ENCODE measurements at places on chromosomes 6 and 20. TPM values are rescaled to one million over a fixed set of nuclear protein-coding genes. Genes with fewer than 3 reads are reported as not detected.
A peak's percentile ranks its signal among the peaks of the same experiment; 100 is the strongest.

The ME1 gene
- not detected for total RNA-seq

GRCh38 chr20:62742979-62743776 is 34.5 kb downstream of the NTSR1 start:
- peaks cover 10% of the 10 kb centered on the region for H3K27me3 ChIP-seq
- peak overlapping the region; percentile 85 for H3K27ac ChIP-seq
- no peak overlapping the region for H3K4me3 ChIP-seq
- no peaks in the 10 kb centered on the region for H3K36me3 ChIP-seq
- DNase-seq = no peak

The RCAN2 gene
- 0.57 TPM for total RNA-seq

The CPNE5 gene
- total RNA-seq = 0.47 TPM

The ERVFRD-1 gene
- not detected for total RNA-seq

DNA sequence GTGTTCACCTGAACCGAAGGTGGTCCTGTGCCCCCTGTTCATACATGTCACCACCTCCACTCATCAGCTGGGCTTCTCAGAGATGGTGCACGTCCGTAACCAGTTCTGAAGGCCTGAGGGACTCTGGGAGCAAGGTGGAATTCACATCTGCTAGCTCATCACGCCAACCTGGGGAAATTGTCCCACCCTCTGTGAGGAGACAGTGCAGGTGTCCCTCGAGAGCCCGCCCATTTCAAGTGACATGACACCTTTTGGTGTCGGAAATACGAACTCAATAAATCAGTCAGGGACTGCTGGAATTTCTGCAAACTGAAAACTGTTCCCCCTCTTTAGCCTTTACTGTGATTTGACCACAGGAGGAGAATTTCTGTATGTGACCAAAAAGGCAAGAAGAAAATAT is 99.4 kb downstream of the SYNDIG1 start:
- no peak overlapping the region for H3K4me3 ChIP-seq
- DNase-seq = no peak
- no peaks in the 10 kb centered on the region for H3K36me3 ChIP-seq
- no peaks in the 10 kb centered on the region for H3K27me3 ChIP-seq
- no peak overlapping the region for H3K27ac ChIP-seq

GRCh38 chr6:144602523-144603180 is 317.5 kb downstream of the UTRN start:
- peak overlapping the region; percentile 63 for H3K27ac ChIP-seq
- no peak overlapping the region for H3K4me3 ChIP-seq
- peak; percentile 44 for DNase-seq
- no peaks in the 10 kb centered on the region for H3K27me3 ChIP-seq
- H3K4me1 ChIP-seq = peaks cover 47% of the 10 kb centered on the region

GRCh38 chr6:164502833-164503232 is 806.6 kb downstream of the C6orf118 start:
- H3K36me3 ChIP-seq = no peaks in the 10 kb centered on the region
- no peaks in the 10 kb centered on the region for H3K27me3 ChIP-seq
- H3K4me1 ChIP-seq = no peaks in the 10 kb centered on the region
- H3K27ac ChIP-seq = no peak overlapping the region

GRCh38 chr6:91149956-91150705 is 563.3 kb upstream of the MAP3K7 start:
- H3K27ac ChIP-seq = no peak overlapping the region
- no peaks in the 10 kb centered on the region for H3K36me3 ChIP-seq

The SLC22A23 gene
- 1.3 TPM for total RNA-seq

The SYNDIG1 gene
- total RNA-seq = not detected

GRCh38 chr20:13423472-13424173 is 202.5 kb downstream of the ISM1 start:
- no peak overlapping the region for H3K4me3 ChIP-seq
- H3K27ac ChIP-seq = no peak overlapping the region
- H3K36me3 ChIP-seq = no peaks in the 10 kb centered on the region
- no peak for DNase-seq
- H3K27me3 ChIP-seq = no peaks in the 10 kb centered on the region

GRCh38 chr6:11296449-11297375 is 64.2 kb upstream of the NEDD9 start:
- H3K36me3 ChIP-seq = peaks cover 87% of the 10 kb centered on the region
- no peak overlapping the region for H3K4me3 ChIP-seq
- peaks cover 34% of the 10 kb centered on the region for H3K4me1 ChIP-seq
- no peaks in the 10 kb centered on the region for H3K27me3 ChIP-seq

All from activated CD4-positive, alpha-beta T cell treated with anti-CD3 and anti-CD28 coated beads, Interleukin-2, amount 10 ng/mL, durations not matched to agents 7 days and 5 days (primary cell).